ENCODE measurements at places on chromosomes 7 and 10.

DNA sequence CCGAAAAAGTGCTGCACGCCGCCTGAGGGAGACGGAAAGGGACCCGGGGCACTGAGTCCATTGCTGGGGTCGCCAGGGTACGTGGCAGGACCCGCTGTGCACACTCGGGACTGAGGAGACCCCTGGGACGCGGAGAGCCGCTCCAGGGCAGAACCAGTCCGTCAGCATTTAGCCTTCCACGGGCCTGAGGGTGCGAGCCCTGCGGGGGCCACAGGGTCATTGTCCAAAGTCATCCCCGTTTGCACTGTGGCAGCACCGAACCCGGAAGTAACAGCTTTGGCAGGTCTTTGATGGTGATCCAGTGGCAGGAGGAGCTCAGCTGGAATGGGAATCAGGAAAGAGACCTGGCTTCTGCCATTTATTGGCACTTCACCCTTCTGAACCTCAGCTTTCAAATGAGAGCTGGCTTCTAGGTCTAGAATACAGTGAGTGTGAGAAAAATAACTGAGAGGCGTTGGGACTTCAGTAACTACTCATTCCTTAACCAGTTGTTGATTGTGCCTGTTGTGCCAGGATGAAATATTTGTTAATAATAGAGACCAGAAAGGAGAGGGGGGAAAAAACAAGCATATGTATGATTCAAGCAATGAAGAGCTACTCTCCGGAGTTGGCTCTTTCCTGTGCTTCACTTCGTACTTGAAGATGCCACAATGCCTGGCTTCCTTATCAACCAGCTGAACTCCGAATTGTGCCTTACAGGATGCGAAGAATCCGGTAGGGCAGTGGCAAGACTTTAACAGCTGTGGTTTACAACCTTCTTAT, 811 bp upstream of the ARHGAP12 start:
- no peak for DNase-seq

- DNase-seq = no peak
These were observed 561.7 kb upstream of the POM121L12 start for GRCh38 chr7:52473756-52474155.

GRCh38 chr10:34045571-34046190, 711.2 kb upstream of the NRP1 start:
- DNase-seq = no peak

DNA sequence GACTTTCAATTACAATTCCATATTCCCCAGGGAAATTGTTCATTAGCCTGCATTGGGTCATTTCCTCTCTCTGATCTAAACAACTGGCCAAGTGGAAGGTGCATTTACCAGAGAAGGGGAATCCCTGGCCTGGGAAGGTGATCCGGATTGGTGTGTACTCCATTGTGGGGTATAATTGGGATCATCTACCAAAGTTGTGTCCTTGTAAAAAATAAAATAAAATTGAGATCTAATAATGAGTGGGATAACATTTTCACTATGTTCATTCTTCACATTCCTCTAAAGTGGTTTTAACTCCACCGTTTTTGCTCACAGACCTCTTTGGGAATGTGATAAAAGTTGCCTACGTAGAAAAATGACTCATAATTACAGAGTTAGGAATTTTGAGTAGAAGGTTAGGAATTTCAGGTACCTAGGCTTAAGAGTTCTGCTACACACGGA, 22.8 kb downstream of the ARL5B start:
- DNase-seq = no peak

DNA sequence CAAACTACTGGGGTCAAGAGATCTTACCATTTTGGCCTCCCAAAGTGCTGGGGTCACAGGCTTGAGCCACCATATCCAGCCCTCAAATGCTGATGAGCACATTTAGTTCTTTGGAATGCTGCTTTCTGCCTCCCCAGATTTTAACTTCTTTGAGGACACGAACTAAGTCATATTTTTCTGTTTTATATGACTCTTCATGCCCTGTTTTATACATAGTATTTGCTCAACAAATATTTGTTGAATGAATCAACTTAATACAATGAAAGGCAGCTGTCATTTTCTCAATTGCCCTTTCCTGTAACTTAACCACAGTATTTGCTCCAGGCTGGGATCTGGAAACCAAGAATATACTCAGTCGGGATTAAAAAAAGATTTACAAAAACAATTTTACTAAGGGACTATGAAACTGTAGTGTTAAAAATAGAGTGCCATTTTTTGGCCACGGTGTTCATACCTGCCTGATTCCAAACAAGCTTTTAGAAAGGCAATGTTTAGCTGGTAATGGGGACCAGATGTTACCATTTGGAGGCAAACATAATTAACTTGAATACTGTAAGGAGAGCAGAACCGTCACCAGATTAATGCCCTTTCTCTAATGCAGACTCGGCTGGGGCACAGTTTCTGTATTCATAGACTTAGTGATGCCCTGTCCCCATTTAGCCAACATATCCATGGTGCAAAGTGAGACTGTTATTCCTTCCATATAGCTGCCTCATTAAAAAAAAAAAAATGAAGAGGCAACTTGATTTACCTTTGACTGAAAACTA, 117.6 kb downstream of the NRP1 start:
- DNase-seq = no peak

DNA sequence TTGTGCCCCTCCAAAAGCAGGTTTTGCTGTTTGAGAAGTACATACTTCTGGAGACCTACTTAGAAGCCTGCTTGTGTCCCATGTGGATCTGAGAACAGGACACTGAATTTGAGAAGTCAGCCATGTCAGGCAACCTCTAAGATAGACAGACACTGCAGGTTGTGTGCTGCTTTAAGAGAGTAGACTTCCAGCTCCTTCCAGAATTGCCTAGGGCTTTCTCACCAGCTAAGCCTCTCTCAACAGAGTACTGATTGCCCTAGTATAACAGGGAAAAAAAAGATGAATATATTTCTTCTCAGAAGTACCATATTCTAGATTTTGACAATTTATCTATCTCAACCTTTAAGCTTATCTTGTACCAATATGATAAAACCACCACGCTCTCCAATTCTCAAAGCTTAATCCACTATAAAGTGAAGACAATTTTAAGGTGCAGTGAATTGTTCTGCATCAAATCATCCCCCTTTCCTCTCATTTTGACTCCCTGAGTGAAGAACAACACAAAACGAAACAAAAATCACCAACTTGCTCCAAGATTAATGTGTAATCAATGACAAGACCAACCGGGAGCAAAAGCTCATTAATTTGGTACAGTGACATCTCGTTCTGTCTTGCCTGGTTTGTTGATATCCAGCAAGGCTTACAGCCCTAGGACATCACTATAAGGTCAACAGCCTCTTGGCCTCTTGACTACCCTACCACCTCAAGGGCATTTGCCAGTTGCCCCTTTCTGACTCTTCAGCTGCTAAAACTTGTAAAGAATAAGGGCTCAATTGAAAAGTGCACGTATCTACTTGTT, 214.6 kb downstream of the SORCS1 start:
- DNase-seq = no peak

GRCh38 chr10:77501152-77501845, 136.3 kb downstream of the KCNMA1 start:
- DNase-seq = no peak

GRCh38 chr7:5892498-5892897, 6.0 kb upstream of the CCZ1 start:
- DNase-seq = no peak

GRCh38 chr7:29122081-29122480, 24.3 kb downstream of the CPVL start:
- no peak for DNase-seq

- DNase-seq = no peak
These were observed 72.6 kb upstream of the FHIP2A start for GRCh38 chr10:114749014-114749413.

- DNase-seq = no peak
These were observed 9.2 kb downstream of the LHPP start for GRCh38 chr10:124470544-124471434.

GRCh38 chr10:36446881-36447280, 678.5 kb upstream of the ANKRD30A start:
- no peak for DNase-seq

- DNase-seq = no peak
These were observed 53.4 kb upstream of the GDF10 start for GRCh38 chr10:47246406-47247147.

- no peak for DNase-seq
These were observed 78.4 kb downstream of the NRG3 start for GRCh38 chr10:81953420-81953819.

DNA sequence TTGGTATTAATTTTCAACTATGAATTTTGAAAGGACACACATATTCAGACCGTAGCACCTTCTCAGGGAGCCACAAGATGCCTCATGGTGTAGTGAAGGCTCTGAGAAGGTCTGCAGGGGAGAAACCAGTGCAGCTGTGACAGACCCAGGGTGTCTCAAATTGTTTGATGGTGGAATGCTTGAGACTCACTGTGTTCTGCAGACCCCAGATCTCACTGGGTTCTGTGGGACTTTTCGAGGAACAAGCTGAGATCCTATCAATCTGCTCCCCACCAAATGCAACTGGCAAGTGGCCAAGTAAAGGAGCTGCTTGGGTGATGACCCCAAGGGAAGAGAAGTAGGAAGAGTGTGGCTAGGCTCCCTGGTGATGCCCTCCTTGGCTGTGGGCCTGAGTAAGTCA, 130.5 kb upstream of the UNC5B start:
- no peak for DNase-seq

GRCh38 chr10:75283671-75284470, 48.1 kb upstream of the COMTD1 start:
- DNase-seq = no peak

DNA sequence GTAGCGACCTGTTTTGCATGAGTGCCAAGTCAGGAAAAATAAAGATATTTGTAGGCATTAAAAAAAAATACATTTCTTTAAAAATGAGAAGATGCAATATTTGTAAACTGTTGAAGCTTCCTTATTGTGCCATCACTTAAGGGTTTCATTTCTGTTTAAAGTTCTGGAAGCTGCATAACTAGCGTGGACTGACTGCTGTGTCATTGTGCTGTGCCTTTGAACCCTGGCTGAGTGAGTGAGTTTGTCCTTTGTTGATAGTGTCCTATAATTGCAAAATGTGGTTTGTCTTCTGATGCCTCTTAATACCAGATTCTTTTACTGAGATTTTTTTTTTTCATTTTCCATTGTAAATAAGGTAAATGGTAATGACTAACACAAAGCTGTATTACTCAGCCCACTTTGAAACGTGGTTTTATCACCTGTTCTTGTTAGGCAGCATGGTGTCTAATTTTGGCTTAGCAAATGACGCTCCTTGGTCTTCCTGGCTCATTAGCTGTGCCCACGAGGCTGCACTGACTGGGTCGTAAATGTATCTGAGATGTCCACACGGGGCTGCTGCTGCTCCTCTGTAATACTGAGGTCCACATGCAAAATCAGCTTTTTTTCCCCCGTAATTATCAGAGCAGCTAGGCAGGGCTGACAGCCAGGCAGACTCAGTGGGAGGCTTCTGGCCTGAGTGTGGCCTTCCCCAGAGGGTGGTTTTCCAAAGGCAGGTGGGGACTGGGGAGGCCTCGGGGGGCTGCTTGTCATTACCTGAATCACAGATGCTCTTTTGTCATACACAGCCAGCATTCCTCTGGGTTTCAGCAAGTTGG, 14.8 kb downstream of the ZSCAN25 start:
- no peak for DNase-seq

DNA sequence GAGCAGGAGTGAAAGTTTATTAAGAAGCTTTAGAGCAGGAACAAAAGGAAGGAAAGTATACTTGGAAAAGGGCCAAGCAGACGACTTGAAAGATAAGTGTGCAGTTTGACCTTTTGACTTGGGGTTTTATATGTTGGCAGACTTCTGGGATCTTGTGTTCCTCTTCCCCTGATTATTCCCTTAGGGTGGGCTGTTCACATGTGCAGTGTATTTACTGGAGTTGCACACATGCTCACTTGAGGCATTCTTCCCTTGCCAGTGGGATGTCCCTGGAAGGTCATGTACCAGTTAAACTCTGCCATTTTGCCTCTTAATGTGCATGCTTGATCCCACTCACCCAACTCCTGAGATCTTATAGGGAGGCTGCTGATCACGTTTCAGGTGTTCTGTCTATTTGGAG, 23.4 kb upstream of the ARHGAP12 start:
- no peak for DNase-seq

GRCh38 chr7:42858570-42858969, 53.3 kb downstream of the C7orf25 start:
- DNase-seq = no peak

- DNase-seq = no peak
These were observed 8.2 kb downstream of the COL26A1 start for GRCh38 chr7:101370836-101371235.

- no peak for DNase-seq
These were observed 63.5 kb downstream of the UBE2H start for GRCh38 chr7:129889133-129889844.

GRCh38 chr10:129799942-129800341, 164.1 kb downstream of the EBF3 start:
- no peak for DNase-seq

- no peak for DNase-seq
These were observed 124.3 kb downstream of the NEURL1 start for GRCh38 chr10:103617602-103618385.

GRCh38 chr7:24378871-24379616, 95.1 kb downstream of the NPY start:
- no peak for DNase-seq

DNA sequence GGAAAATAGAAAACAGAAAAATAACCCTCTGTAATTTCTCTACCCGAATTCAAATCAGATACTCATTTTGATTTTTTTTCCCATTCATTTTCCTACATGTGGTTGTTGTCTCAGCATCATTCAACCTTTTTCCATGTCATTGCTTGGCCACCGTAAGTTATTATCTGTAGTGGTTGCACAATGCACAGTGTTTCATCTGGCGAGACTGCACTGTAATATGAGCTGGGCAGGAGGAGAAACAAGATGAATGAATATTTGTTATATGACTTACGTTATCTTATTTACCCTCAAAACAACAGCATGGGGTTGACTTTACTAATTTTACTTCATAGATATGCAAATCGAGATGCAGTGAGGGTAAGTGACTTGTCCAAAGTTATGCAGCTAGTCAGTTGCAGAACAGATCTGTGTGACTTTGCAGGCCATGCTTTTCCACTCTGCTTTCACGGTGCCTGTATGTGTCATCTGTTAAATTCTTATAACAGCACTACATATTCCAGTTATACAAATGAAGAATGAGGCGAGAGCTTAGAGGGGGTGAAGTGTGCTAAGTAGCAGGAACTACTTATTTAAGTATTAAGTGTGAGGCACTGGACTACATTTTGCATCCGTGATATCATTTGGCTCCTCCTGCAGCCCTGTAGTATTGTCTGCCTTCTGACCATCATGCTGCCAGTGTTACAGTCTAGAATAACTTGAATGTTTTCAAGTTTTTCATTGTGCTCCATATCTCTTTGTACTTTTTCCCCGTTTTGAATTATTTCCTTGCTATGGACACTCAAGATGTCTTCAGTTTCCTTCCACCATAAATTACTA, 56.7 kb downstream of the ZMYND11 start:
- DNase-seq = no peak

DNA sequence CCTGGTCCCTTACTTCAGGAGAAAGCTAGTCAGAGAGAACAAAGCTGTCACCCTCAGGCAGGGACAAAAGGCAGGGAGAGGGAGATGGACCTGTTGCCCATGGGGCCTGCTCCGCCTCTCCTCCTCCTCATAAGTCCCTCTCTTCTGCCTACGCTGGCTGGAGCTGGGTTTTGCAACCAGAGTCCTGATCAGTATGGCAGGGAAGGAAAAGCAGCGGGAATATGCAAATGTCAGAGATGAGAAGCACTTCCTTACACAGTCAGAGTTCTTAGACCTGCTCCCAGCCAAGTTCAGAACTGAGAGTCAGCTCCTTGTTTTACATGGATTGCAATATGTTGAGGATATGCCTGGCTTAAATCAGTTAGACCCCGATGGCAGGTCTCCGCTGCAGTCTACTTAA, 231.1 kb downstream of the ADAM12 start:
- no peak for DNase-seq
